ENCODE measurements at places on chromosomes 1 and 21.

DNA sequence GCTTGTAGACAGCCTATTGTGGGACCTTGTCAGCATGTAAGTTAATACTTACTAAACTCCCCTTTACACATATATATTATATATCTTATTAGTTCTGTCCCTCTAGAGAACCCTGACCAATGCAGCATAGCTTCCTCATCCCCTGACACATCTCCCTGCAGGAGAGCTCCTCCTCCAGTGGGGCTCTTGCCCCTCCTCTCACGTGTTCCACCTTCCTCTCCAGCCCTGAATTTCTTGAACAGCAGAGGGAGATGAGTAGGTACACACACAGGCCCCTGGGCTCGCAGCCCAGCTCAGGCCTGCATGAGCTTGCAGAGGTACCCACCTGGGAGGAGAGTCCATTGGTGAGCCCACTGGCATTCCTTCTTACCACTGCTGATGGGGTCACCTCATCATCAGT, 27.3 kb upstream of the GOLT1A start:
- no peak for DNase-seq

GRCh38 chr1:156368889-156369684, at the start of gene RHBG:
TSS of gene RHBG (plus strand) at chr1:156369211. CDS start at chr1:156369250, 39 bp downstream.
- DNase-seq = peak; percentile 63

GRCh38 chr1:150262388-150263320, 5.1 kb downstream of the CA14 start:
- no peak for DNase-seq

DNA sequence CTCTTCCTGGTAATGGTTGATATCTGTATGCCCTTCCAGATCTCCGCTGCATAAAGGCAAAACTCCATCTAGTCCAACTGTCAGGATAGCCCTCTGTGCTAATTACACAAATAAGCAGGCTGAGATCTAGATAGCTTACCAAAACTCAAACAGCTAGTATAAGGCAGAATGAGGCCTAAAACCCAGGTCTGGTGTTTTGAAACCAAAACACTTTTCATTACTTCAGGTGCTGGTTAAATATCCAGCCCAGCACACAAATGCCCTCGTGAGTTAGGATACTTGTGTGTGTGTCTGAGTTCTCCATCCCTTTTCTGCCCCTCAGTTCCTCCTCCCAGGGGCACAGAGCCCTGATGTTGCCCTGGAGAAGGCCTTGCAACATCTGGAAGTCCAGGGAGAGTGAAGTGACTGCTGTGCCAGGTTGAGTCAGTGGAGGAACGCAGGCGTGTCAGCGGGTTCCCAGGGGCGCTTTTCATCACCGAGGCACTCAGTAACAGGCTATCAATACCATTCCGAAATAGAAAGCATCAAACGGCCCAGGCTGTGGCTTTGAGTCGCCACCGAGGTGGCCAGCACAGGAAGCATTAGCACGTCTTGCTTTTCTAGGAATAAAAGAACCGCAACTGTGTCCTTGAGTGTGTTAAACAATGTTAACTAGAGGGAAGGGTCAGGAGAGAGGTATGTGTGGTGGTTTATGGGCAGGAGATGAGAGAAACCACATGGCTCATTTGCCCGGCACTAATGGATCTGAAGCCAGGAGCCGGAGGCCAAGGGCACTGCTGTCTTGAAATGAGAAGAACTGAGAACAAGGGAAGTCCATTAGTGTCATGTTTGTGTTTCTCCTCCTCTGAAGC, 90.7 kb upstream of the WLS start:
- DNase-seq = peak; percentile 61

- DNase-seq = no peak
Observed at GRCh38 chr21:34885626-34886239, 163.4 kb downstream of the RUNX1 start.

DNA sequence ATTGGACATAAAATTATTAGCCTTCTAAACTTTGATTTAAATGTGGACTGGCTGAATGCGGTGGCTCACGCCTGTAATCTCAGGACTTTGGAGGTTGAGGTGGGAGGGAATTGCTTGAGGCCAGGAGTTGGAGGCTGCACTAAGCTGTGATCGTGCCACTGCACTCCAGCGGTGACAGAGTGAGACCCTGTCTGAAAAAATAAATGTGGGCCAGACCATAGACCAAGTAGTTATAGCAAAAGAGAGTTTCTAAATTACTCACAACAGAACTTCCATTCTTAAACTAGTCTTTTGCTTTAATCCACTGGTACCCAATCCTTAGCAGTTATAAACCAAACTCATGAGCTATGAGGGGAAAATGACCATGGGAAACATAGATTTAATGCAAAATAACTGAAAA, 35.2 kb downstream of the RAP1A start:
- DNase-seq = no peak

DNA sequence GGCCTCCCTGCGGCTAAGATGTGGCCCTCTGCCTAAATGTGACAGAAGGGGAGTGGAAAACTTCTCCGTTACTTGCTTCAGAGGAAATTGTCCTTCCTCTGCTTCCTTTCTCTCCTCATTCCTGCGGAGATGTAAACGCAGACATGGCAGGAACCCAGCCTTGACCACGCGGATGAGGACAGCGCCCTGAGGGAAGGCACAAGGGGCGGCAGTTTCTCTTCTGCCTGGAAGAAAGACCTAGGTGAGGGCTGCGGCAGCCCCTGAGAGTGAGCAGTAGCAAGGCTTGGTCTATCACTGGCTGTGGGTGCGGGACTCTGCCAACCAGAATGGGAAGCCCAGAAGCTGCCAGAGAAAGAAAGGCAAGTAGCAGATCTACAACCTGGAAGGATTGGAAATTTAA, 14.0 kb upstream of the CTPS1 start:
- DNase-seq = no peak

- no peak for DNase-seq
Observed at GRCh38 chr1:51962486-51963356, 27.8 kb downstream of the RAB3B start.

- DNase-seq = no peak
Observed at GRCh38 chr1:212638492-212639151, 30.1 kb downstream of the ATF3 start.

DNA sequence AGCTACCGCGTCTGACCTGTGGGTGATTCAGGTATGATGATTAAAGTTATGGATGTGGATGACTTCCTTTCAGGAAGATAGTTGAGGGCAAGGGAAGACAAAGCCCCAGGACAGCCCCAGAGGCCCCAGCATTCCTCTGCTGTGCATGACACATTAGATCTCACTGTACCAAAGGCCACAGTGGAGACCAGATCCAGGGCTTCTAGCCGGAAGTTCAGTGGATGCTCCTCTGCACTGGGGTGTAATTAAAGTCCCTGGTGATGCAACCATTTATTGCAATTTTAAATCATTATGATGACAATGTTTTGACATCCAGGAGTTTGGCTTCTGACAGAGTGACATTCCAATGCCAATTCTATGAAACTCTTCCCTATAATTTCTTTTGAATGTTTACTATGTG, 5.0 kb downstream of the C4BPA start:
- DNase-seq = no peak

GRCh38 chr1:248818505-248819374, 7.0 kb downstream of the SH3BP5L start:
- no peak for DNase-seq

DNA sequence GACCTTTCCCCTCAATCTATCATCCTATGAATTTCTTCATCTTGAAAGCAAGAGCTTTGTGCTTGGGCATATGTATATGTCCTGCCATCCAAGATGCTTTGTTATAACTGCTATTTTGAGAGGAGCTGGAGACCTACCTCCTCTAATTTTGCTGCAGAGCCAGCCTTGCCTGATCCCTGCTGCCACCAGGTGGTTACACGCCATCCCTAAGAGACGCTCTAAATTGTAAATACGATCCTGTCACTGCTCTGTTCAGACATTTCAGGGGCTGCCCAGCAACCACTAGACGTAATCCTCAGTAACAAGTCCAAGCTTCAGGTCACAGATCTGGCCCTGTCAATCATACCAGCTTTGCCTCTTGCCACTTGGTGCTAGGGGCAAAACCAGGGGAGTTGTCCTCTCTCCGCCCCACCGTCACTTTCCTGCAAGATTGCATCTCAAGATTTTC, 32.9 kb downstream of the GPA33 start:
- DNase-seq = no peak

DNA sequence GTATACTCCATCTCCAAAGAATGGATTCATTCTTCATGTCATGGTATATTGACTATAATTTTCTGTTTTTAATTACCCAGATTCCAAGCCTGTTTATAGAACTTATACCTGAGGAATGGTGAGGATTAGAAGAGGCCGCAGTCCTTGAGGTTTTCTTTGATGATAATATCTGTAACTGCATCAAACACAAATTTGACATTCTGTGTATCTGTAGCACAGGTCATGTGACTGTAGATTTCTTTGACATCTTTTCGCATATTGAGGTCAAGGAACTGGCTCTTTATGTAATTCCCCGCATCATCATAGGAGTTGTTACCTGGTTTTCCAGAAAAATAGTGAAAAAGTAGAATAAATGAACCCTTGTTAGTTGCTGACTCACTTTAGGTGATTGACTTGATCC, 16.2 kb downstream of the GNAT2 start:
- no peak for DNase-seq

Measured in aorta (tissue), 5 donors.